ENCODE measurements at places on chromosomes 4 and X.

GRCh38 chr4:184289179-184289535 lies 71.5 kb upstream of the ENPP6 start:
- DNase-seq = no peak

- peak; percentile 54 for DNase-seq
Observed at GRCh38 chr4:23034731-23035130, 342.0 kb downstream of the GBA3 start.

DNA sequence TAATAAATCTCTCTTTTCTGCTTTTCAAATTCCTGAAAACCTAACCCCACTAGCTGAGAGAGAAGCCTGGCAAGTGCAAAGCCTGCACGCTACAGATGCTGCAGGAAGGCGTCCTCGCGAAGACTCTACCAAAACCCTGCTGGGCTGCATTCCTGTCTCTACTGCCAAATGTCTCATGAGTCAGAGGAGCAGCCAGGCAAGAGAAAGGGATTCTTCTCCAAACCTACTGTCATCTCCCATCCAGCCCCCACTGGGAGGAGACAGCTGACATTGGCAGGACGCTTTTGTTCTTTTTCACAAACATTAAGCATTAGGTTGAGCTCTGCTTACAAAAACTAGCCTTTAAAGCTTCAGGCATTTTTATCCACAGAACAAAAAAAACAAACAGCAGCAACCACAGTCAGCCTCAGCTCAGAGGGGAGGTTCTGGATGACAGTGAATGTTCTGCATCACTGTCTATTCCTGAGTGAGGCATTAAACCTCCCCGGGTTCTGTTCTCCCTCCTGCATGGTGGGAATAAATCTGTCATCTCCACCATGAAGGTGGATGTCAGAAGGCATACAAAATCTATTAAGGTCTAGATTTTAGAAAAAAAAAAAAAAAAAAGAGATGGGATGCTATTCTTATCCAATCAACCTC lies 18.0 kb downstream of the CRMP1 start:
- DNase-seq = peak; percentile 76

GRCh38 chr4:675036-675882 lies 917 bp downstream of the MYL5 start:
- no peak for DNase-seq

DNA sequence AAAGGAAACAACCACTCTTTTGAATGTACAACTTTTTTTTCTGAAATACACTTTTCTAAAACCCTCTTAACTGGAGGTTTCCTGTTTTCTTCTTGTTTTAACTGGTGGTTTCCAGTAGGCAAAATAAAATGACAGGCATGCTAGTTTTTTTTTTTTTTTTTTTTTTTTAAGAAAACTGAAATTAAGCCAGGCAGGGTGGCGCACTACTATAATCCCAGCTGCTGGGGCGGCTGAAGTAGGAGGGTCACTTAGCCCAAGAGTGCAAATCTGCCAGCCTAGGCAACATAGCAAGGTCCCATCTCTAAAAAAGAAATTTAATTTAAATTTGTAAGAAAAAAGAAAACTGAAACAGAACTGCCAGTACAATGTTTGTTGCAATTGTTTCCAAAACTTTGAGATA lies 44.0 kb downstream of the TMEM144 start:
- DNase-seq = no peak

DNA sequence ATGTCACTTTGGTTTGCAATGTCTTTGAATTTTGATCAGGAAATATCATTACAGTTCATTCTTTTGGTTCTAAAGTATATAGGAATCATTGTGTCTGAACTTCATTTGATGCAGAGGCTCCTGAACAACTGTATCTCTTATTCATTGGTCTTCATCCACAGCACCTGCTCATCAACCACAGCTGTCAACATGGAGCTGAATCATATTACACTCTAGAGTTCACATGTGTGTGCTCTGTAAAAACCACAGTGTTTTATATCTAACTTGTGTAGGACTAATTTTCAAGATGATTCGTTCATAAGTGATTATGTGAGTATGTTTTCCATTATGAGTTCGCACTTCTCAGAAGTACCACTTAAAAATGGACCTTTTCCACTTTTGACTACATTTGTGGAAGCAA lies 643.3 kb upstream of the FAM241A start:
- no peak for DNase-seq

DNA sequence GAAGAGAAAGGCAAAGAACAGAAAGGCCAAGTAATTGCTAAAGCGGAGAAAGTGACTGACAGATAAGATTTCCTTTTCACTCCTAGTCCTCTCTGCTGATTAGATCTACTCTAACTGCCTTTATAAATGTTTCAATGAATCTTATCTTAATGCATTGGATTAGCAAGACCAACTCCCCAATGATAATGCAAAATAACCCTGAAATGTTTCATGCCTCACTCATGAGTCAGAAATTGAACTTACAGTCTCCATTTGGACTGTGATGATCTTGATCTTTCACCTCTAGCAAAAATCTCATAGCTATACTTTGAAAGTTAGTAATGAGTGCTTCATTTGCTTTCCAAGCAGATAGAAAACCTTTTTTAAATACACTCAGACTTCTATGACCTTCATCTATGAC lies 26.5 kb downstream of the SLC10A7 start:
- DNase-seq = peak; percentile 15

- DNase-seq = peak; percentile 36
Observed at GRCh38 chr4:102344520-102344953, 745 bp downstream of the SLC39A8 start.

- DNase-seq = peak; percentile 79
Observed at GRCh38 chr4:176548571-176548970, 228.8 kb downstream of the SPCS3 start.

- DNase-seq = peak; percentile 14
Observed at GRCh38 chrX:109440475-109440874, 41.4 kb downstream of the GUCY2F start.

DNA sequence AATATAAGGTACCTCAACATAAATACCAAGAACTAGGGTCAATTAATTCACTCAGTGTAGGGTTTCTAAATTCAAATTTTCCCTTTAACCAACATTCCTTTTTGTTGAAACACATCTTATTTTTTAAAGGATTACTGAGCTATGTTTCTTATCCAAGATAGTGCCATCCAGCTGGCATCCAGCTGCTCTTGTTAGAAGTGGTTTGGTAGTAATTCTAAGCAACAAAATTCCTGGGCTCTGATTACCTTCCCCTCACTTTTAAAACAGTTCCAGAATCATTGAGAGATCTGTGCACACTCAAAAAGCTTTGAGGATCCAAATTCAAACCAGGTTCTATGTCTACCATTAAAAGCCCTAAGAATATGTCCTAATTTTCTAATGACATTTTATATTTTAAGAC lies 583.7 kb downstream of the TRIML1 start:
- DNase-seq = peak; percentile 27

DNA sequence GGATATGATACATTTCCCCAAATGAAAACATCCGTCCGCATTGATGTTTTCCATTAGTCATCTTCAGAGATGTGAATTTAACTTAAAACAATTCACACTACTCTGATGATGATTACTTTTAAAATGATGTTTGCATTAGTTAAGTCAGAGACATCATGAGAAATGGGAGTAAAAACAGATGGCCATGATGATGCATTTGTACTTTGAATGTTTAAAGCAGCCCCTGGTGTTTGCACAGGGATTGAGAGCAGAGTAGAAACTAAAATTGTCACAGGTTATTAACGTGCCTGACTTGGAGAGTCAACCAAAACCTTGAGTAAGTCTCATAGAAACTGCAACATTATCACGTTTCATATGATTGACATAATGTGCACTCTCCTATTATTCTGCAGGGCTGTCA lies 117.2 kb downstream of the CFAP299 start:
- peak; percentile 8 for DNase-seq

- no peak for DNase-seq
Observed at GRCh38 chr4:99529228-99529627, 18.4 kb downstream of the C4orf17 start.

- DNase-seq = no peak
Observed at GRCh38 chr4:5989236-5990225, 28.7 kb downstream of the C4orf50 start.

- no peak for DNase-seq
Observed at GRCh38 chr4:36079666-36080065, 164.6 kb downstream of the ARAP2 start.

- DNase-seq = no peak
Observed at GRCh38 chr4:122661176-122662160, 40.6 kb upstream of the IL21 start.

GRCh38 chrX:15675490-15675921 lies 10.9 kb upstream of the CLTRN start:
- no peak for DNase-seq

DNA sequence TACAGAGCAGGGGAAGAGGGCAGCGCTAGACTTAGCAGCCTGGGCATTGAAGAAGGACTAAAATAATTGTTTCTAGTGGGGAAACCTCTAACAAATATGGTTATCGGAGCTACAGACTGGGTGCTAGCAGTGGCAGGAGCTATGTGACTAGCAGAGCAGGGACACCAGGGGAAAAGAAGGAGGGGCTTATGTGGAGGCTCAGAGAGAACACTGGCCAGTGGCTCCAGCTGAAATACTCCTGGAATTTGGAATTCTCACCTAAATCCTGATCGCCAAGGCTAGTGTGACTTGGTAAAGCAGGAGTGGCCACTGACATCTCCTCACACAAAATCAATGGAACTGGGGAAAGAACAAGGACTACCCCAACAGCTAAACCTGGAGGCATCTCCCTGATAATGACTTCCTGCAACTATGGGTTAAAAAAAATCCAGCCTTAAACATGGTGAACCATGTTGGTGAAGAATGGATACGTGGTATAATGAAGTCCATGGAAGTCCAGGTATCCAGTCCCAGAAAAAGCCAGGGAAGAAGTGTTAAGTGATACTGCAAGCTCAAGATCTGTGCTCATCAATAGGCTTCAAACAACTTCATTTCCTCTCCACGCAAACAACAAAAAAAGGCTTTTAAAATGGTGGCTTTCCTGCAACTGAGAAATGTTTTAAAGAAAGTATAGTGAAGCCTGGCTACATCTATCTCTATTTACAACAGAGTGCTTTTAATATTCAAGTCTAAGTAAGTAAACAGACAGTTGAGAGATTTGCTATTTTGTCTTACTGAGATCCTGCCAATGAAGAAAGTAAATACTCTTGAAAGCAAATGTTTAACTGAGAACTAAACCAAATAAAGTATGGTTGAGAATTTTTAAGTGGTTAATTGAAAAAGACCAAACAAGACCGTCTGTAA lies 1.8 kb downstream of the TAPT1 start:
- no peak for DNase-seq

DNA sequence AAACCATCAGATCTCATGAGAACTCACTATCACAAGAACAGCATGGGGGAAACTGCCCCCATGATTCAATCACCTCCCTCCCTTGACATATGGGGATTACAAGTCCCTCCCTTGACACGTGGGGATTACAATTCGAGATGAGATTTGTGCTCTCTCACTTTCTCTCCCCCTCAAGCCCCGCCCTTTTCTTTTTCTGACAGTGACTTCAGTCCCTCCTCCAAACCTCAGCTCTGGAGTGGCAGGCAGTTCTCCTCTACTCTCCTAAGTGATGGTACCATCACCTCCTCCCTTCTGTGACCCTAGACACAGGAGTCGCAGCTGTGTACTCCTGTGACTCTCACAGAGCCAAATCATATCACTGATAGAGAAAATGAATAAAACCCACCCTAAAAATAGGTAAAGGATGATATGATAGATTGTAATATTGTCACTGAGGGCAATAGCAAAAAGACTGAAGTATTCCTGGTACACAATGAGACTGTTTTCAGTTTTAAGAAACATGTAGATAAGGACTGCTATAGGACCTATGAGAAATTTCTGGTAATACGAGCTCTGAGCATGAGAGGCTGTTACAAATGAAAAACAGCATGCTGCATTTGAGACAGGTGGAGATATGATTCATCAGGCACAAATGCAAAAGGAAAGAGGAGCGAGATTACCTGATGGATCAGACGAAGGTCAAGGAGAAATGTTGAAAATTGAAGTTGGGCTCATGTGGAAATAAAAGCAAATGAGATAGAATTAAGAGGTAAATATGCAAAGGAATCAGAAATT lies 101.2 kb upstream of the CBLL2 start:
- no peak for DNase-seq

GRCh38 chr4:73523126-73523525 lies 41.6 kb downstream of the AFM start:
- no peak for DNase-seq

DNA sequence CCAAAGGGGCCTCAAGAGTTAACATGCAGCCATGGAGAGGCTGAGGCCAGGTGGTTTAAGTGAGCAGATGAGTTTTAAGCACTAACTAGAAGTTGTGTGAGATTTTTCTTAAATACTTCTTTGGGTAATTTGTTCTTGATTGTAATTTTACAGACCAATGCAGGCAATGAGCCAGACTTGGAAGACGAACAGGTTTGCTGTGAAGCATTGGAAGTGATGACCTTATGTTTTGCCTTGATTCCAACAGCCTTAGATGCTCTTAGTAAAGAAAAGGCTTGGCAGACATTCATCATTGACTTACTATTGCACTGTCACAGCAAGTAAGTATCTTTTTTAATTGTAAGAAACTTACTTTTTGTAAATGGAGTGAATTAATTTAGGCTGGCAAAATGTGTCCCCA lies 103.9 kb downstream of the USP9X start:
- no peak for DNase-seq

GRCh38 chr4:159370286-159370685 lies 267.4 kb downstream of the RAPGEF2 start:
- no peak for DNase-seq

DNA sequence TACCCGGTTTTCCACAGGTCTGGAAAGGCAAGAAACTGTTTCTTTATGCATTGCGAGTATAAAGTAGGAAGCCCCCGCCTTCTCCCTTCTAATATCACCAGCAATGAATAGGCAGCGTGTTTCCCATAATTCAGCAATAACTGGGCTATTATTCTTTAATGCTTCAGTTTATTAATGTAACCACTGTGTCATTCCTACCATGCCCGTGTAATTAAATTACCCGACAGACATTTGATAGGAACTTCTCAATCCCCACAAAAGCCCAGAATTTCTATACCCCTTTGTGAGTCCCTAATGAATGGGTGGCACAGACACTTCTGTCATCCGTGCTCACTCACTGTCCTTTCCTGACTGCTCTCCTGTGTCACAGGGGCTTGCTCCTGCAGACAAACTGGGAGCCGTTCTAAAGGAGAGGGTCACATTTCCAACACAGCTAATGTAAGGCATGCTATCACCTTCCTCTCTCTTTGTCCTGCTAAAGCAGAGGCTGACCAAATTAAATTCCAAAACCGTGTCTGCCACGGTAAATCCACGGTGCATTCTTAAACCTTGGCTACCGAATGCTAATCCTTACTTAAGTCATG lies 108.5 kb upstream of the MID1 start:
- no peak for DNase-seq

DNA sequence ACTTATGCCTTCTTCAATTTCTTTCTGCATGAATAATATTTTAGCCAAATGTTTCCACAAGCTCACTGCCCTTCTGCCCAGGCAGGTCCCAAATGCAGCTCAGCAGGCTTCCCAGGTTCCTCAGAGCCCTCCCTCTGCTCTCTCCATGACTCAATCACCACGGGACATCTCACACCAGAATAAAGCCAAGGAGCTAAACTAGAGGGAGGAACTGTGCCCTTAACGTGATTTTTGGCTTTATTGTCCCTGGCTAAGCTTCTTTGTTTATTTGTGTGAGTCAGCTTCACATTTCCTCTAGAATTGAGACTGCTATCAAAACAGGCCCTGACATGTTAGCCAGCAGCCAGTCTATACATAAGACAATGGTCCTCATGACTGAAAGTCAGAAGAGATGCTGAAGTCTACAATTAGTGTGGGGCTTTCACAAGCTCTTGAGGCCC lies 186.4 kb upstream of the GALNT7 start:
- DNase-seq = peak; percentile 80

- DNase-seq = no peak
Observed at GRCh38 chr4:82782626-82783345, 15.8 kb downstream of the SCD5 start.
